ENCODE measurements at places on chromosomes 5 and 9.

DNA sequence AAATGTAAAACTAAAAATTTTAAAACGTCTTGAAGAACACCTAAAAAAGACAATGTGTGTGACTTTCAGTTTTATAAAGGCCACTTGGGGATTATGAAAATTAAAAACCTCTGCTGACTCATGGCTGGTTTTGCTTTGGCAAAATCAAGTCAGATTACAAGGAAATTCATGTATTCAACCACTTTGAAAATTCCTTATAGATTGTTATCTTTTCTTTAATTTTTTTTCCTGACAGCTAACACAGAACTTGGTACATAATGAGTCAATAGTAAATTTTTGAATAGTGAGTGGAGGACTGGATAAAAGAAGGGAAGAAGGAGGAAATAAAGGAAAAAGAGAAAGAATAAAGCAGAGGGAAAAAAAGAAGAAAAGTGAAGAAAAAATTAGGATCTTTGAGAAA lies 1774.7 kb upstream of the ACO1 start:
- no peak for DNase-seq

DNA sequence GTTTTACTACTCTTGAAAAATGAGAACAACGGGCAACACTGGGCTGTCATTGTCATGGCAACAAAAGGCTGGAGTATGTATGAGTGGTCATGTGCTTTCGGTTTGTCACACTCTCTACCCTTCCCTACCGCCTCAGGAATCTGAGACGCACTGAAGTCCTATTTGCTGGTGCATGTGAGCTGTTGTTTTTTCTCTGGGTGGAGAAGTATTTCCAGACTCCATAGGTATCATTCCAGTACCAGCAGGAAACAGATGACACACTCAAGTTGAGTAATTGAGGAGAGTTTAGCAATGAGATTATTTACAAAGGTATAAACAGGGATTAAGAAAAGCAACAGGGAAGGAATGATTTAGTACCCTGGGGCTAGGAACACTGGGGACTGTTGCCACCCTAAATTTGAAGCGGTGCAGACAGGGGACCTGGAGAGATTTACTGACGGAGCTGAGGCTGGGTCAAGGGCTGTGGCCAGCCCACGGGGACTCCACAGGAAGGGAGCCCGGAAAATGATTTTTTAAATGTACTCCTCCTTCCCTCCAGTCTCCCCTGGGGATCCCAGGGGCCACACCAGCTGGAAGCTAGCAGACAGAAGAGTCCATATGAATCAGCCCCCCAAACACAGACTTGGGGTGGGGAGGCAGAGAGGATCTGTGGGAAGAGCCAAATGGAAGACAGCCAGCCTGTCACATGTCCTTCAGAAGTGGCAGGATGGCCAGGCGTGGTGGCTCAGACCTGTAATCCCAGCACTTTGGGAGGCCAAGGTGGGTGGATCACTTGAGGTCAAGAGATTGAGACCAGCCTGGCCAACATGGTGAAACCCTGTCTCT lies 13.2 kb upstream of the ZBTB43 start:
- DNase-seq = no peak

- DNase-seq = no peak
Measured at GRCh38 chr5:60382716-60383115, 317.2 kb downstream of the DEPDC1B start.

DNA sequence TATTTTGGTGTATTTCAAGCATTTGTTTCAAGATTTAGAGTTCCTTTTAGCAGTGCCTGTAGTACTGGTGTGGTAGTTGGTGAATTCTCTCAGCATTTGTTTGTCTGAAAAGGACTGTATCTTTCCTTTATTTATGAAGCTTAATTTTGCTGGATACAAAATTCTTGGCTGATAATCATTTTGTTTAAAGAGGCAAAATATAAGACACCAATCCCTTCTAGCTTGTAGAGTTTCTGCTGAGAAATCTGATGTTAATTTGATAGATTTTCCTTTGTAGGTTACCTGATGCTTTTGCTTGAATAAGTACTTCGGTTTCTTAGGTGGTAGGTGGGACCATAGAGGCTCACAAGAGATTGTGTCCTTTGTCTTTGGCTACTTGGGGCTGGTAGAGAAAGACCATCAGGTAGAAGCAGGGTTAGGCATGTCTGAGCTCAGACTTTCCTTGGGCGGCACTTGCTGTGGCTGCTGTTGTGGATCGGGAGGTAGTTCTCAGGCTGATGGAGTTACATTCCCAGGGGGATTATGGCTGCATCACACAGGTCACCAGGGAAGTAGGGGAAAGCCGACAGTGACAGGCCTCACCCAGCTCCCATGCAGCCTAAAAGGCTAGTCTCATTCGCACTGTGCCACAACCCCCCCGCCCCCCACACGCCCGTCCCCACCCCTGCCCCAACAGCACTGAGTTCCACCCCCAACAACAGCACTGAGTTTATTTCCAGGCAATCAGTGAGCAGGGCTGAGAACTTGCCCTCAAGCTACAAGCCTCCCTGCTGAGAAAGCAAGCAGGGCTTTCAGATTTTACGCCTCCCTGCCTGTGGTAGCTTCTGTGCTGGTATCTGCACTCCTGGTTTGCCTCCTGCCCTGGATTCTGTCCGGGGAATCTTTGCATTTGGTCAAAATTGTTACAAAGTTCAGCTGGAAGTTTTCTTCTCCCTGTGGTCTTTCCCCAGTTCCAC lies 127.1 kb upstream of the GLRA1 start:
- DNase-seq = no peak

DNA sequence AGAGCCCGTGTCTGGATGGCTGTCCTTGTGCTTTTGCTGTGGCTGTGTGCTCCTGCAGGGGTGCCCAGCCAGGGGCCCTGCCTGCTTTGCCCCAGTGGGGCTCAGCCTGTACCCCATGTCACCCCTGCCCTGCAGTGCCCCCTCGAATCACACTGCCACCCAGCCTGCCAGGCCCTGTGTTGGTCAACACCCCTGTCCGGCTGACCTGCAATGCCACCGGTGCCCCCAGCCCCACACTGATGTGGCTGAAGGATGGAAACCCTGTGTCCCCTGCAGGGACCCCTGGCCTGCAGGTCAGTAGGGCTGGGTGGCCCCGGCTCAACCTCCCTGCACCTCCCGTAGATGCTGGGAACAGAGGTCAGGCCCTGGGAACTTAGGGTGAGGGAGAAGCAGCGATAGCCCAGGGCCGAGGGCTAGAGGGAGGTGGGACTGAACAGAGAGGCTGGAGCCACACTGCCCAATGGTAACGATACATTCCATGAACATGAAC lies 82.8 kb upstream of the ASS1 start:
- DNase-seq = no peak

DNA sequence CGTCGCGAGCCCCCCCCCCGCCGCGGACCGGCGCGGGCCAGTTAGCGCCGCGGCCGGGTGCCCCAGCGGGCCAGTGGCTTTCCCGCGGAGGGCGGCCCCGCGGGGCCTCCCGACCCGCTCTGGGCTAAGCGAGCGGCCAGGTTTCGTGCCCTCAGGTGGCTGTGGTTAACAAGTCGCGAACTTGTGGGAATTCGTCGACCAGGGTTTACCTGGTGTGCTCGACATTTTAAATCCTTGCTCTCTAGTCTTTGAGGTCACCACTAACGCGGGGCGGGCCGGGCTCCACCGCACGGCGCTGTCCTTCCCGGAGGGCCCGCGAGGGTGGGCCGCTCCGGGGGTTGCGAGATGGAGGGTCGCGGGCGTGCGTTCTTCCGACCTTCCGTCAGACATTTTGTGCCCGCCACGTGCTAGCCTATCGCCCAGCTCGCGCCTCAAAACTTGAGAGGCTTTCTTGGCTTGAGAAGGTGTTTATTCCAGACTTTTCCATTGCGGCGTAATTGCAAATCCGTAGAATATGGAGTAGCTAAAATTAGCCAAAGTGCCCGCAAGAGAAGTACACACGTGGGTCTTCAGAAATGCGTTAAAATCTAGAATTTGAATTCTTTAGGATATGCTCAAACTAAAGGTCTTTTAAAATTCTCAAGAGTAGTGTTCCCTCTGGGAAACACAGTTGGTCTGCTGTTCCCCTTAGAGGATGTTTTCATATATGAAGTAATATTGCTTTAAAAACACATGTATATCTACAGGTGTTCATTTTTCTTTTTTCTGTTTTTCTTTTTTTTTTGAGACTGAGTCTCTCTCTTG lies 2.1 kb downstream of the ANP32B start:
- DNase-seq = no peak

GRCh38 chr5:140234377-140234989 lies 59.5 kb downstream of the CYSTM1 start:
- no peak for DNase-seq

DNA sequence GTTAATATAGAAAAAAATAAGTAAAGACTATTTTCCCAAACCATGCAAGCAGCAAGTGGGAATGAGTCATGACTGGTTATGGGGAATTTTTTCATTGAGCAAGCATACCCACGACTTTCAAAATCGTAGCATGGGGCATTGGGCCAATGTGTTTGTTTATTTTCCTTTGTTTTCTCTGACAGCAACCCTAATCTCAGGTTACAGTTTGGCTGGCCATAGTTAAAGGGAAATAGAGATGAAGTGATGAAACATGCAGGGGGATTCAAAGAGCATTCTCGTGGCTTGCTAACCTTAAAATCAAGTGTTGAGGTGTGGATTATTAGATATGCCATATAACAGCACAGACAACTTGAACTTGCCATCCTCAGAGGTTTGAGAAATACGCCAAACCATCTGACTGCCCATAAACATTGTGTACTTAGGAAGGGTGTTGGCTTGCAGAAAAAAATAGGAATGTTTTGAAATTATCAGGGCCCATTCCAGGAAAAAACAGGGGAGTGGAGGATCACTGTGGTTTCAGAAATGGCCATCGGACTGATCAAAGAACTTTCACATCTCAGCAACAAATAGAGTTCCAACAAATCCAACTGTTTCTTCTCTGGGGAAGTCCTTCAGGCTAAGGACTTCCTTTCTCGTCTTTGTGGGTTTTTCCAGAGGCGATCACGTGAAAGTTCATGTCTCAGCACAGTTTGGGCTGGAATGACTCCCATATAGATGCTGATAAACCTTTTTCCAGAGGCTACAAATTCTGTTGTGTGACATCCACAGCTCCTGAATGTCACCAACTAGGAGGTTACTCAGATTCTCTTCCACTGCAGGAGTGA lies 259.1 kb downstream of the SYK start:
- DNase-seq = no peak

GRCh38 chr9:126036881-126037291 lies 289.7 kb downstream of the PBX3 start:
- no peak for DNase-seq

- DNase-seq = no peak
Measured at GRCh38 chr9:87622923-87623322, 103.0 kb upstream of the CTSL start.

DNA sequence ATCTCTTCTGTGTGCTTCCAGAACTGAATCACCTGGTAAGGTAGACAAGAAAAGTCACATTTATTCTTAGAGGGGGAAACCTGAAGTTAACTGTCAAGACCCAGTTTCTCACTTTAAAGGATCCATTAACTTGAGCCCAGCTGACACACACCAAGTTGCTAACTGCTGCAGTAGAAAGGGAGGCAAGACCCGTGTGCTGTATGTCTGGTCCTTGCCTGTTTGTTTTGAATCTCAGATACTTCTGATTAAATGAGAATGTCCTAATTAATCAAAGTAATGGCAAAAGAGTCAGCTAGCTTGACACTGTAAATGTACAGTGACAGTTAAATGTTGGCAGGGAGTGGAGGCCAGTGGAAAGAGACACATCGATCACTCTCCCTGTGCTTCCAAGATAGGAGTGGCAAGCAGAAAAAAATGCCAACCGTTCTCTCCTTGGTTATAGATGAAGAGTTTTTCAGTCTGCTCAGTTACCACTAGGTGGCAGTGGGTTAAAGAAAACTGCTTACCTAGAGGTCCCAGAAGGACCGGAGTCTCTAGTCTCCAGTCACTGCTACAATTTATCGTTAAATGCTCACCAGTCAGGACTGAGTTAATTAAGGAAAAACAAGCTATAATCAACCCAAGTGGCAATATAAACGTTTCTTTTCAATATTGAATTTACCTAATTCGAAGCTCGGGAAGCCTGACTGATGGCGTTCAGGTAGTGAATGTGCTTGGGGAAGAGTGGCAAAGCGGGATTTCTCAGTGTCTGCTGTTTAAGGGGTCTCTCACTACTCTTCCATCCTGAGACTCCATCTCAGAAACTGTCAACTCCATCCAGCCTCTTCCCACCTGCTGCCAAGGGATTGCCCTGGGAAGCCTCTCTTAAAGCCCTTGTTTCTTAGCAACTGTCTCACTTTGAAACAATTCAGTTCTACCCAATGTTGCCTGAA lies 18.4 kb downstream of the LSM11 start:
- no peak for DNase-seq

DNA sequence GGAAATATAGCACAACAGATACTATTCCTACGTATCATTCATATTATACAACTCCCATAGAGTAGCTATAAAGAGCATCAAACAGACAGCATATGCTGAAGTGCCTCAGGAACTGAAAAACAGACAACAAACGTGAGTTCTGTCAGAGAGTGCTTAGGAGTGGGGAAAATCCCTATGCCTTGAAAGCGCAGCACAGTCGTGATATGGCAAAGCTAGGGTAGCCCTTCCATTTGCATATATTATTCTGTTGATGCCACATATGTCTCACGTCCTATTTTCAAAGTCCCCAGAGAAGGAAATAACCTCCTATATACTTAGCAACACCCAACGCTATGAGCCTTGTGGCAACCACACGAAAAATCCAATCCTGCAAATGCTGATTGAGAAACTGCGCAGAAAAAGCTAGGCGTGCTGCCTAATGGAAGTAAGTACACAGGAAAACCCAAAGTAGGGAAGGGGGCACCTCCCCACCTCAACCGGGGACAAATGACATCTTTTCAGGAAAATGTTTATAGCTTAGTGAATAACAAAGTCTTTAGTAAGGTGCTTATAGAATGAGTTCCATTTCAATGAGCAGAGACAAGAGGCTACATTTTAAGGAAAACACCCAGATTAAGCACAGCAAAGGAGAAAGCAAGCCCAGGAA lies 105.1 kb downstream of the MED10 start:
- DNase-seq = no peak

GRCh38 chr5:13503017-13503416 lies 441.5 kb downstream of the DNAH5 start:
- no peak for DNase-seq

DNA sequence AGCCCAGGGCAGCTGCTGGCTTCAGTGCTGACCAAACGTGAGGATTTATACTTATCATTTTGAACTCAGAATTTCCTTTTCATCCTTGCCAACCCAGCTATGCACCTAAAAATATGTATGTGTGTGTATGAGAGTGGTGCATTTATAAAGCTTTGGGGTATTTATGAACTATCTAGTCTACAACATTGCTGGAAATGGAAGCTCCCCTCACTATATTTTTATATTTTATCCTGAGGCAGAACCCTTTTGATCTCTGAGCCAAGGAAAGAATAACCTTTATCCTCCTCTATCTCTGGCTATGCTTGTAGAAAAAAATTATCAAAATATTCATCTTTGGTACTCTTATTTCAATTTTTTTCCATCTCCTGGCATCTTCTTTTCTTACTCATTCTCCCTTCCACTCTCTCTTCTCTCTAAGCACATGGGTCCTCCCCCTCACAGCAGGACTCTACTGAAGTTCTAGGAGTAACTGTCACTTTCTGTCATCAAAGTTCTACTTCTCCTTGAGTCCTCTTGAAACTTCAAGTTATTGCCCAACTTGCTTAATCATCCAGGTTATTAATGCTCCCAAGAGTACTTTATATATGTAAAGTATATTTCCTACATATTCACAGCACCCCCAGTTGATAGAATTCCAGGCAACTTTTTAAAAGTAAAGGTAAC lies 190.9 kb downstream of the HINT1 start:
- DNase-seq = no peak

- DNase-seq = no peak
Measured at GRCh38 chr5:160905285-160905684, 53.3 kb upstream of the ATP10B start.

- DNase-seq = no peak
Measured at GRCh38 chr5:150638488-150639376, 1.7 kb upstream of the SYNPO start.

All from heart right ventricle (tissue), 16 donors.